ENCODE measurements at places on chromosomes 12 and 14.

DNA sequence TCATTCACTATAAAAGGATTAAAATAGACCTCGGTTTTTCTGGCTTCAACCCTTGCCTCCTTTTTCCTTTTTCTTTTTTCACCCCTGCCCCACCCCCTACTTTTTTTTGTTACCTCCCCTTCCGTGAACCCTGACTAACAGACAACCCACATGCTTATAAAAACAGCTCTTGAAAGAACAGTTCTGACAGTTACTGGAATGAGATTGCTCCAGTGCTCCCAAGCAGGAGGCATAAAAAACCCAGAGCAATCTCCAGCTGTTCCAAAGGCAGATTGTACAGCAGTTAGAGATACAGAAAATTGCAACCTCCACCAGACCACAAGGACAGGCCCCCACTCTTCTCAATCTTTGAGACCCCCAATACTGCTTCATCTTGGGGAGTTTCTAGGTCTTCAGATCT lies 29.9 kb upstream of the TMEM260 start:
- no peak for DNase-seq

DNA sequence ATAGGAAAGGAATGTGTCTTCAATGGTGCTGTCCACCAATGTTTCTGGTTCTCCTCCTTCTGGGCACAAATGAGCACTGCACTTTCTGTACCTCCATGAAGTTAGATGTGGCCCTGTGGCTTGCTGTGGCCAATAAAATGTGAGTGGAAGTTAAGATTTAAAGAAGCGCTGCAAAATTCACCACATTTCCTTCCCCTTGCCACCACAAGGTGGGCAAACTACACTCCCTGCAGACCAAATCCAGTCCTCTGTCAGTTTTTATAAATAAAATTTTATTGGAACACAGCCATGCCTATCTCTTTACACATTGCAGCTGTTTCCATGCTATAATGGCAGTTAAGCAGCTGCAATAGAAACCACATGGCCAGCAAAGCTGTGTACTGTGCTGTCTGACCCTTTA lies 141.4 kb upstream of the TMPO start:
- DNase-seq: peak; percentile 85

- DNase-seq: peak; percentile 65
These were observed 34.9 kb downstream of the GABARAPL1 start for GRCh38 chr12:10247436-10248058.

- no peak for DNase-seq
These were observed 696 bp downstream of the RPL36AL start for GRCh38 chr14:49619730-49620129.

DNA sequence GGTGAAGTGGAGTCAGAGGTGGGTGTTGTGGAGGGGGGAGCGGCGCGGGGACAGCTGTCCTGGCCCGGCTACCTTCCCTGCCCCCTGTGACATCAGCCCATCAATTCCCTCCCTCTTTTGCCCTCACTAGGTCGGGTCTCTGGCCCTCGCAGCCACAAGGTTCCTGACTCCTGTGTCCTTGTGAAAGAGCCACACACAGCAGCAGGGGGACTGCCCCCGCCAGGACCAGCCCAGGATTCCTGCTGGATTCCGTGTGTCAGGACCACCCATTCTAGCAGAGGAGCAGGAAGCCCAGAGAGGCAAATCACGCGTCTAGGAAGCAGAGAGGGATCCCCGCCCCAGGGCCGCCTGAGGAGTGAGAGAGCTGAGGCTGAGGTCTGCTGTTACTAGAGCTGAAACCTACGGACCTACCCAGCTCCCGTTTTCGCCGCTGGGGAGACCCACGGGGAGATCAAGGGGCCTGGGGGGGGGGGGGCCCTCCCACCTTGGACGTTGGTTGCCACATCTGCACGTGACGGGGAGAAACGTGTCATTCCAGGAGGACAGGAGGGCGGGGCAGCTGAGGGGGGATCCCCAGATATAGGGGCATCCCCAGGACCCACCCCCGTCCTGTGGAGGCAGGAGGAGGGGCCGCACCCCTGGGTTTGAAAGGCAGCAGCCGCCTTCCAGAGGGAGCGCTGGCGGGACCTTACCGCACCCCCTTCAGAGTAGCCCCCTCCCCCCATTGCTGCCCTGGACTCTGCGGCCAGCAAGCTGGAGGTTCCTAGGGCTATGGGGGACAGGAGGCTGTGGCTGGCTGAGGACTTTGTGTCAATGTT lies 12.5 kb upstream of the INF2 start:
- peak; percentile 61 for DNase-seq

DNA sequence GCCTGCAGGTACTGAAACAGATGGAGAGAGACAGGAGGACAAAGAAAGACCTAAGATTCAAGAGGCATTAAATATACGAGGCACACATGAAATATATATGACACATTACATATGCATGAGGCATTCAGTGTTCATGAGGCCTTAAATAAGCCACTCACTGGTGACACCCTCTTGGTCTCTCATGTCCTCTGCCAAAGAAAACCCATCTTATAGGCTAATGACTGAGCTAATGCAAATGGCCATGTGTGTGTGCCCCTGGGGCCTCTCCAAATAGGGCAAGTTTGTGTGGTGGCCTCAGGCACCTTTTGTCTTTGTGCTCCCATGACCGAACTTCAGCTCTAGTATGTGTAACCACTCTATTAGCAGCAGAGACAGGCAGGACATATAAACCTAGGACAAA lies 18.8 kb downstream of the COQ6 start:
- no peak for DNase-seq

GRCh38 chr12:131784909-131785762 lies 43.1 kb upstream of the MMP17 start:
- no peak for DNase-seq

- no peak for DNase-seq
These were observed 53.2 kb downstream of the ERC1 start for GRCh38 chr12:1044199-1044598.

- no peak for DNase-seq
These were observed 22.0 kb downstream of the USP15 start for GRCh38 chr12:62282057-62282774.

- DNase-seq: no peak
These were observed 125.2 kb downstream of the GCH1 start for GRCh38 chr14:54777395-54777794.

DNA sequence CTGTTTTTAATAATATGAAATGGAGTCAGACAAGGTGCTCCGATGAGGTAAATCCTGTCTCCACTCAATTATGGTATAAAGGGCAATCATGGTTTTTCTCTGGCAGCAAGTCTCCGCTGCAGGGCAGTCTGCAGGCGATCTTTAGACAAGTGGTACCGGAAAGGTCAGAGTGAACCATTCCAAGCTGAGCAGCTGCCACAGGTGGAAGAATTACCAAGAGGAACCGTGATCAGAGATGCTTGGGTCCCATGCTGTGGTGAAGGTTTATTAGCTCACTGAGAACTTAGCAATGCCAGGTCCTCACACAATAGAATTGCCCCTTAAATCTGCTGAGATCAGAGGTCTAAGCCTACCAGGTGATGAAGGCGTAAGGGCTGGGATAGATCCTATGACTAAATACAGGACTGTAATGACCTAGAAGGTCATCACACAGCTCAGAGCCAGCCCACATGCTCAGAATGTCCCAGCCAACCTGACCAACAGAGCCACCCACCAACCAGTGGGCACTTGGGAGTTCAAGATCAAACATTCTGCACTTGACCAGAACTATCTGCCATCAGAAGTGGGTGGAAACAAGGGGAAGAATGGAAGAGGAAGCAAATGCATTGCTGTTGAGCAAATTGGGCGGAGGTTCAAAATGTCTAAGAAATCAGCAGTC lies 175.2 kb upstream of the BCL2L14 start:
- DNase-seq: no peak

- DNase-seq: no peak
These were observed 114.6 kb upstream of the SINHCAF start for GRCh38 chr12:31440586-31440985.

DNA sequence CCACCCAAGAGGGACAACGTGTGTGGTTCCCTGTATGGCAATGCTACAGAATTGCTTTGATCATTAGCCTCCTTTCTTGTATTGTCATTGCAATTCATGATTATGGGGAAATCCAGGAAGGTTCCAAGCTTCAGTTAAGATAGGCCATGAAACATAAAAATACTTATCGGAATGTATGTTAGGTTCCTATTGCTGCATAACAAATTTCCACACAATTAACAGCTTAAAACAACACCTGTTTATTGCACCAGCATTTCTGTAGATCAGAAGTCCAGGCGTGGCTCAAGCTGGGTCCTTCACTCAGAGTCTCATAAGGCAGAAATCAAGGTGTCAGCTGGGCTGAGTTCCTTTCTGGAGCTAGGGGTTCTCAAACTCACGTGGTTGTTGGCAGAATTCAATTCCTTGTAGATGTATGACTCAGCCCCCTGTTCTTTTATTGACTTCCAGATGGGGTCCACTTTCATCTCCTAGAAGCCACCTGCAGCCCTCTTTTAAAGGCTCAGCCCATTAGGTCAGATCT lies 365.6 kb upstream of the TMPO start:
- no peak for DNase-seq

DNA sequence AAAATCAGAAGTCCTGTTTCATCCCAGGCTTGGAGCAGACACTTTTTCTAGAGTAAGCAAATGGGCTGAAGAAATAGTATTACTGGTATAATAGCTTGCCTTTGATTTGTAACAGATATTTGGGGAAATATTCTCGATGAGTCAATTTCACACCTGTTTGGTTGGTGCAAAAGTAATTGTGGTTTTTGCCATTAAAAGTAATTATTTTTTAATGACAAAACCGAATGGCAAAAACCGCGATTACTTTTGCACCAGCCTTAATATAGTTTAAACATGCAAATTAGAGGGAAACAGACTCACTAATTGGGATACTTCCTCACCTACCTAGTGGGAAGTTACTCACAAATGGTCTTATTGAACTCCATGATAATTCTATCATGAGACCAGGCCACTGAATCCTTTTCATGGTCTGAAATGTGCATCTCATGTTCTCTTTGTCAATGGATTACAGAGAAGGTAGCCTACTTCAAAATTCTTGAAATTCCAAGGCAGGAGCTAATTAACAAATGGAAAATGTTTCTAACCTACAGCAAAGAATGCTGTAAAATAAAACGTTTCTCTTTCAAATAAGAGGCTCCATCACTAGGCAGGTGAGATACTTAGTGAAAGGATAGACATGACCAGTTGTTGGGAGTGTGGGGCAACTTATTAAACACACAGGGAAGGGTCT lies 391.3 kb downstream of the EMP1 start:
- DNase-seq: no peak

Measured in common myeloid progenitor, CD34-positive (primary cell).